ENCODE measurements at places on chromosomes 1 and 21.

- no peak for DNase-seq
These were observed 9.2 kb upstream of the GJB5 start for GRCh38 chr1:34745666-34746065.

- DNase-seq: no peak
These were observed 19.9 kb upstream of the ABCB10 start for GRCh38 chr1:229578168-229579058.

DNA sequence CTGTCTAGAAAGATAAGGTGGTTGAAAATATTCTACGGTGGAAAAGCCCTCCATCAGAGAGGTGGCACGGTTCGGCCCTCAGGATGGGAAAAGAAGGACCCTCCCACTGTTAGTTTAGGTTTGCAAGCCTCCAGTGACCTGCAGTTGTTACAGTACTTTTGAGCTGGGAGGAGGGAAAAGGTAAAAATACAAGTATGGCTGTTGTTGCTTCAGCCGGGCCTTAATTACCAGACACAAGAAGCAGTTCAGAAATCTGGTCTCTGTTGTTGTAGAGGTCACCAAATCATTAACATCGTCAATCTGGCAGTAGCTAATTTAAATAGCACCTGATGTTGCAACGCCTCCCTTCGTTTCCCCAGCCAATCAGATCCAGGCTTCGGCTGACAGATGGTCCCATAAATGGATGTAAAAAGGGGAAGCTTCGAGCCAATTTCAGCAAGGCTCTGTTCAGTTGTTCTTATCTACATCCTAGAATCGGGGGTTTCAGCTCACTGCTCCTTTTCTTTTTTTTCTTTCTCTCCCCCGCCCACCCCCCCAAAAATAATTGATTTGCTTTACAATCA, at the start of gene ELAVL4:
Gene ELAVL4 (plus strand): TSS at position 424 of the 563 bp plus-strand sequence. CDS start 270 bp downstream, outside the sequence.
- no peak for DNase-seq

DNA sequence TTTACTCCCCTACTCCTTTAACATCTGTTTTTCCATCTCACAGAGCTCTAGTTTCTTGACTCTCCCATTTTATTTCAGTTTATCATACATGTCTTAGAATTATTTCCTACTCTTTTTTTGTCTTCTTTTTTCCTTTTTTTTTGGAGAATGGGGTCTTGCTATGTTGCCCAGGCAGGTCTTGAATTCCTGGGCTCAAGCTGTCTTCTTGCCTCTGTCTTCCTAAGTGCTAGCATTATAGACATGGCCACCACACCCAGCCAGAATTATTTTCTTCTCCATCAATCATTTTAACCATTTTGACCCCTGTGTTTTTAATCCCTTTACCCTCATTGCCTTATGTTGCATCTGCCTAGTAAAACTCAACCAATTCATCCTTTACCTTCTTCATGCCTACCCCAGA, 123.2 kb upstream of the KIAA1614 start:
- no peak for DNase-seq

- no peak for DNase-seq
These were observed 995 bp upstream of the KIF26B start for GRCh38 chr1:245153552-245154428.

GRCh38 chr1:164629971-164630370, 71.0 kb downstream of the PBX1 start:
- no peak for DNase-seq

GRCh38 chr1:93414749-93415148, 33.2 kb upstream of the FNBP1L start:
- DNase-seq: no peak

- no peak for DNase-seq
These were observed 83.6 kb downstream of the CAMTA1 start for GRCh38 chr1:6868660-6869380.

- DNase-seq: peak; percentile 86
These were observed 74.1 kb downstream of the XCL2 start for GRCh38 chr1:168469690-168470089.

GRCh38 chr1:108590957-108591356, 31.1 kb downstream of the EEIG2 start:
- DNase-seq: peak; percentile 95

DNA sequence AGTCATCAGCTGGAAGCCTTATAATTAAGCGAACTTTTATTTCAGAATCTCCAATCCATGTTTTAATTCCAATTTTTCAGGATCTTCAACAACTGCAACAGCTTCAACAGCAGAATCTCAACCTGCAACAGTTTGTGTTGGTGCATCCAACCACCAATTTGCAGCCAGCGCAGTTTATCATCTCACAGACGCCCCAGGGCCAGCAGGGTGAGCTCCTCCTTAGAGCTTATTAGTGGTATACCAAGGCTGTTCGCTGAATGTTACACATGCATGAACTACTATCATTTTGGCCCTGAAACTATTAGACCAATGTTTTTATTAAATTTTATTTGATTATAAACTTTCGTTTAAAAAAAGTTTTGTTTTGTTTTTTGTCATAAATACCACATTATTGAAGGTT, 142.4 kb downstream of the CD247 start:
- DNase-seq: no peak

GRCh38 chr1:94621395-94621794, 79.8 kb upstream of the F3 start:
- no peak for DNase-seq

DNA sequence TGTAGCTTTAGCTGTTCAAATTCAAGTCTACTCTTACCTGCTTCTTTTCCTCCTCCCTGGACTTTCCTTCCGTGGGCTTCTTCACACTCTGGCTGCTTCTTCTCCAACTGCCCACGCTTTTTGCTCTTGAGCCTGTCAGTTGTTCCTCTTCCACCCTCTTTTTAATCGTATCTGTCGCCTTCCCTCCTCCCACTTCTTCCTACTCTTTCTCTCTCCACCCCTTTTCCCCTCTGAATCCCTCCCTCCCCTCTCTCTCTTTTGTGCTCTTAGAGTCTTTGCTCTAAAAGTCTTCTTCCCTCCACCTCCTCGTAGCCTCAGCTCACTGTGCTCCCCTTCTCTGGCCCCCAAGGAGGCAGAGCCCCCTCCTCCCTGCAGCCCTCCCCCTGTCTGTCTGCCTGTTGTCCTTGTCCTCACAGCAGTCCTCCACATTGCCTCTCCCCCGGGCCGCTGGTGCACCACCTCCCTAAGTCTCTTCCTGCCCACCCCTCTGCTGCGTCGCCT, 12.9 kb upstream of the GJA5 start:
- no peak for DNase-seq

DNA sequence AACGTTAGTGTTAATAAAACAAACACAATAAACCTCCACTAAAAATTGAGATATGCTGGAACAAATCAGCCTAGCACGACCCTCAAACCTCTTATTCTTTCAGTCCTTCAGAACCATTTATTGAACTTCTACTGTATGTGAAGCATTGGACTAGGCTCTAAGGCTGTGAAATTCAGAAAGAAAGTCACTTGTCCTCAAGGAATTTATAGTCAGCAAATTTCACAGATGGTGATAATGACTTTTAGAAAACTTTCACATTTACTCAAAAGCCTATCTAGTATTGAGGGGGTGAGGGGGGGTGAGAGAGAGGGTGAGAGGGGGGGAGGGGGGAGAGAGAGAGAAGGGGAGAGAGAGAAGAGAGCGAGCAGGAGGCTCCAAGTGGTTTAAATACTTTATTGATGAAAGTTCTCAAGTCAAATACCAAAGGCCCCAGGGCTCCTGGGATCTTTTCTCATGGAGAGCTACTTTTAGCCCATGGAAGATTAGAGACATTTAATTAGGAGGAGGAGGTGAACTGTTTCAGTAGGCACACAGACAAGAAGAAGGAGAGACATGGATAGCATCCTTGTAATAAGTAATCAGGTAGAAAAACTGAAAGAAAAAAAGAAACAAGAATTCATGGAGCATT, 66.3 kb upstream of the SSX2IP start:
- no peak for DNase-seq

DNA sequence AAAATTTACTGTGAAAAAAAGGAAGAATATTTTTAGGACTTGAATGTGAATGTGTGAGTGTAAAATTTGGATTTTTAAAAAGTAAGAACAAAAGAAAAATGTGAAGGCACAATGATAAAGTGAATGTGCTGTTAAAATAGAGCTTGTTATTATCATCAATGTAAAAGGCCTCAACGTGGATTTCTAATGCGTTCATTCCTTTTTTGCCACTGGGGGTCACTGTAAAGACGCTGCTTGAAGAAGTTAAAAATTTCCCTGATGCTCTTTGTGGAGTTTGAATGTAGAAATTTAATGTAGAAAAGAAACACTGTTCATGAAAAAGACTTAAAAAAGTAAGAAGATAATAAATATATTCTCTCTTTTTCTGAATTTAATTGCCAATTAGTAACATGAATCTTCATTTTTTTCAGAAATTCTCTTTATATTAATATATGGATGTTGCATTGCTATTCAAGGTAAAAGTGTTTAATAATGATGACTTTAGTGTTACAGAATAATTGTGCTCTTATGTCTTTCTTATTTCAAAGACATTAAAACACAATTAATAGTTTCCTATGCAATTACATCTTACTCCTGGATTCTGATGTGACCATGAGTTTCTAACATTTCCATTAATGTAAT, 161.5 kb downstream of the DNM3 start:
- peak; percentile 32 for DNase-seq

DNA sequence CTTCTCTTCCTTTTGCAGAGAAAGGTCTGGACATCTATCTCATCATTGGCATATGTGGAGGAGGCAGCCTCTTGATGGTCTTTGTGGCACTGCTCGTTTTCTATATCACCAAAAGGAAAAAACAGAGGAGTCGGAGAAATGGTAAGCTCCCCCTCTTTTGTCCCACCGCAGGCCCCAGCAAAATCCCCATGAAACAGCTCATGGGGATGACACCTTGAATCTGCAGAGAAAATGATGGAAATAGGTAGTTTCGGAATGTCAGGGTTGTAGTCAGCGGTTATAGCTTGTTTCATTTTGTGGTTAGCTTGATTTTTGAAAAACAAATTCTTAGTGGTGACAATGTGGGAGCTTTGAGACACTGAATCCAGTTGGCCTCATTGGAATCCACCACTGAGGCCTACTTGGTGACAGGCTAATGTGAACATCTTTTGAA, 10.3 kb downstream of the CD2 start:
- no peak for DNase-seq

GRCh38 chr1:151976015-151976343, 17.7 kb downstream of the S100A10 start:
- no peak for DNase-seq

DNA sequence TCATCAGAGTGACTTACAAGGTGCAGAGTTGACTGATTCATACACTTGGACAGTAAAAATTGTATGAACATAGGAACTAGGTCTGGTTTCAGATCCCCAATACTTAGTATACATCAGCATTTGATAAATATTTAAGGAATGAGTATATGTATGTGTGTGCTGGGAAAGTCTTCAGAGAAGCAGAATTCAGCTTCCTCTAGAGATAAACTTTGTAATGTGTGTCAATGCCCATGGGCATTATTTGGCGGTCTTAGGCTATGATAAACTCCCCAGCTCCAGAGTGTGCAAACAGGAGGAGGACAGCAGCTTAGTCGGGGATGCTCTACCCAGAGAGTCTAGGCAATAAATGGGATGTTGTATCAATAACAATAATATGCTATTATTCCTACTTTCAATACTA, 2.9 kb upstream of the CAMK1G start:
- no peak for DNase-seq

GRCh38 chr1:93573940-93574469, 107.6 kb downstream of the BCAR3 start:
- no peak for DNase-seq

DNA sequence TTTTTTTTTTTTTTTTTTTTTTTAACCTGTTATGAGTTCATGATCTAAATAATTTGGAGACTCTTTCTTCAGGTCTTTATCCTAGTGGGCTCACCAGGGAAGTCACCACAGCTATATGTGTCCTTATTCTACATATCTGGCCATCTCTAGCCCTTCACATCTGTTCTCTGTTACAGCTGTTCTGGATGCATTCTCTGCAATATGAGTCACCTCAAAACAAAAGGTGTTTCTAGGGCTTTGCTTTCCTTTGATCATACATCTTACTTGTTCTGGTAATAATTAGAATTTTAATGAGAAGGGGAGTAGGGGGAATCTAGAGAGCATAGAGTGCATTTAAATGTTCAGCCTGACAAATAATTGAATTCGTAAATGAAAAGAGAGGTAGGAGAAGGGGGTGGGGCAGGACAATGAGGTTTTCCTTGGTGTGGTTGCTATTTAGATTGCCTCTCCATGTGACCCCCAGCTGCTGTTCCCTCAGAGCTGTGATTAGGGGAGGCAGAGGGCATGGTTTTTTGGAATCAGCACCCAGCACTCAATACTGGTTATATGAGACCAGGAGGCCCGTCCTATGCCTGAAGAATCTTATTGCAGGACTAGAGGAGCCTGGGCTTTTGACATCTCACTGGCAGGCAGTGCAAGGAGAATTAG, 8.0 kb downstream of the SYT6 start:
- DNase-seq: no peak

- DNase-seq: no peak
These were observed 101.9 kb upstream of the SLC45A1 start for GRCh38 chr1:8216005-8216404.

- no peak for DNase-seq
These were observed 20.0 kb upstream of the ADARB1 start for GRCh38 chr21:45054227-45054926.

- no peak for DNase-seq
These were observed 132.3 kb downstream of the BEND5 start for GRCh38 chr1:48644190-48644900.

DNA sequence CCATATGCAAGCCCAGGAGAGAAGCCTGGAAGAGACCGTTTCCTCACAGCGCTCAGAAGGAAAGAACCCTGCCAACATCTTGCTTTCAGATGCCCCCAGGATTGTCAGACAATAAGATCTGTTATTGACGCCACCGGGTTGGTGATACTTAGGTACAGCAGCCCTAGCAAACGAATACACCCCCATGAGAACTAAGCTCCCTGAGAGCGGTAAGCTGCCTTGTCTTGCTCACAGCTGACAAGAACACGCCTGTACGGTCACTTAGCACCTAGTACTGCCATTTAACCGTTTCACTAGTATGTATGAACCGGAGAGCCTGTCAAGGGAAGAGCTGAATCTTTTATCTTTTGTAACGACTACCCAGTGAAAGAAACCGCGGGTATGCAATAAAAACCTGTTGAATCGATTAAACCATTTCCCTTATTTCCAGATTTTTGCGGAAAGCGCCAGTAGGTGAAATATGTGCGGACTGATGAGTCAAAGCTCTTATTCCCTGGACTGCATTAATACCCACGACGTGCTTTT, 619 bp upstream of the ZBTB8B start:
- DNase-seq: no peak

GRCh38 chr21:28725396-28725795, 267.3 kb downstream of the LTN1 start:
- no peak for DNase-seq

GRCh38 chr1:237324226-237324625, 282.2 kb downstream of the RYR2 start:
- DNase-seq: no peak

DNA sequence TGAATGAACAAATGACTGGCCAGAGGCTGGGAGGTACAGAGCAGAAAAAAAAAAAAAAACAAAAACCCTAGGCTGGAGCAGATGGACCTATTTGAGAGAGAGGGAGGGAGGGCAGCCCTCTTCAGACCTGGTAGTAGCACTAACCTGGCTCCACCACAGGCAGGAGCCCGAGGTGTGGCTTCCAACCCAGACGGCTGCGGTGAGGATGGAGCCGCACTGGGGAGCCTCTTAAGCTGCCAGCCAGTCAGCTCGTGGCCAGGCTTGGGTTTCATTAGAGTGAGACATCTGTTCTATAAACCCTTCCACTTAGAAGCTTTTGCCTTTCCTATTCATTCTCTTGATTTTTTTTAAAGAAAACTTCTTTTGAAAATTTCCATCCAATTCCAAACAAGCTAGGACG, 16.8 kb downstream of the LGR6 start:
- DNase-seq: no peak

GRCh38 chr1:61078618-61079295, 3.6 kb upstream of the NFIA start:
- no peak for DNase-seq

Data from AG09319 (cell line).